ENCODE measurements at places on chromosomes 1 and 21.

- no peak for DNase-seq
Observed at GRCh38 chr1:95287825-95288224, 53.8 kb downstream of the RWDD3 start.

DNA sequence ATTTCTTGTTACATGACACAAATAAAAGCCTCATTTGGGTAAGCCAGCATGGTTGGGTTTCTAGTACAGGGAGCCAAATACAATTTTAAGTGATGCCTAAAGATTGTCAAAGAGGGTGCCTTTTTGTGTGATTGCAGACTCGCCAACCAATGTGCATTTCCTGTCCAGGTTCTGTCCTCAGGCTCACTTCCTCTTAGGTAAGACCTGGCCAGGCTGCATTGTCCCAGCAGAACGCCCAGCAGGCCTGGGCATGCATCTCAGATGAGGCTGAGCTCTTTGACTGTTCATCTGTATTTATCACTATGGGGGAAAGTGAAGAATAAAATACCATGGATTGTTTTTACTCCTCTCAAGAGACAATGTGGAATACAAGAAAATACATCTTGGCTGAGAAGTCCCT lies 49.7 kb downstream of the KCNC4 start:
- DNase-seq: no peak

DNA sequence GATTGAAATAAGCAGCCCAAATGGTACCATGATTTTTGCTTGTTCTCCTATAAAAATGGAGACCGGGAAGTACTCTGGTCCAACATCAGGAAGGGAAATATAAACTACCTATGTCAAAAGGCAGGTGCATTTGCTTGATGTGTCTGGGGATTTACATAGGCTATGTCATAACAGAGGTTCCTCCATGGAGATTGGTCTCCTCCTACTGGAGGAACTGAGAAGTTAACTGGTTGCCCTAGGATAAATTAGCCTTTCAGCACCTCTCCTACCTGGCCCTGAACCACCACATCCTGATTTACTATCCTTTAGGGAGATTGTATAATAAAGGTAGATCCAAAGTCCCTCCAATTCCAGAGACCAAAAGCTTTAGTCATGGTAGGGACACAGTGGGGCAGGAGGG lies 1109.3 kb upstream of the B3GALT2 start:
- DNase-seq: no peak

DNA sequence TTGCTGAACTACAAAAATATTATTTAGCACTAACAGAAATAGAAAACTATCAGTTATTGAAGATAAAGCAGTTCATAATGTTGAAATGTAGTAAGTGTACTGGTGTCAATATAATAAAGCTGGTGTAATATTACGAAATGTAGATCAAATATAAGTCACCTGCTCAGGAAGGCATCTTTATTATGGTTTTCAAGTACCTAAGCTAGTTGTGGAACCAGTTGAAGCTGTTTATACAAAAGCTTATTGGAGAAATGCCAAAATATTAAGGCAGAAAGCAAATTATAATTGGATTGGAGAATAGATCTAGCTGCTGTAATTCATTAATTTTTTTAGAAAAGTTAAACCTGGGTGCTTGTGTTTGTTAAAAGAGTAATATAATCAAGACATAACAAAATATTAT lies 6.2 kb upstream of the MARK1 start:
- no peak for DNase-seq

DNA sequence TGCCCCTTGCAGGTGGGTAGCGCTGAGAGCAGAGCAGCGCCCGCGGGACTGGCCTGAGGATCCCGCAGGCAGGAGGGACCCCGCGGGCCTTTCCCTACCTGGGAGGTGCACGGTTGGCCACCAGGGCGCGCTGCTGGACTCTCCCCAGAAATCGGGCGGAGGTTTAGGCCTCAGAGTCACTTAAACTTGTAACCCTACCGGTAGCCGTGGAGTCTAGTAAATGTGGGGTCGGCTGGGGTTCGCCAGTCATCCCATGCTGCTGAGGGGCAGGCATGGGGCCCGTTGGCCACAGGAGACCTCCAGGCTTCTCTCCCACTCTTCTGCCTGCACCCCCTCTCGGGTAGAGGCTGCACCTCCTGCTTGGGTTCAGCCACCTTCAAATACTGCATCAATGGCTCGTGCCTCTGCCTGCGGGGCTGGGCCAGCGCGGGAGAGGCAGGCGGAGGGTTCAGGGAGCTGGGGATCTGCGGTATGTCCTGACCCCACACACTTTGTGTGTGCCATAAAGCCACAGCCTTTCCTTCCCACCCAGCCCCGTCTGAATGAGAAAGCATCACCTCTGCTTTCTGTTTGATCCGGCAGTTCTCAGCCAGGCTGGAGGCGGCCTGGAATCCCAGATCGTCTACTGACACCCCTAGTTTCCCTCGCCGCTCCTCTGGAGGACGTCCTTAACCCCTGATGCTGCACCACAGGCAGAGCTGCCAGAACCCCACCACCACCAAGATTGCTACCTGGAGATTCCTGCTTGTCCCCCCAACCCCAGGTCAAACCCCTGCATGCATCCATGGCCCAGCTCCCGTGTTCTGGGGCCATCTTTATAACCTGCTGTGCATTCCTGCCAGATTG lies 12.3 kb upstream of the GSTM4 start:
- peak; percentile 91 for DNase-seq
